ENCODE measurements at places on chromosomes 12 and 14. TPM values are rescaled to one million over a fixed set of nuclear protein-coding genes. Genes with fewer than 3 reads are reported as not detected.
A peak's percentile ranks its signal among the peaks of the same experiment; 100 is the strongest.

- no peak overlapping the region for H3K4me3 ChIP-seq
- H3K27me3 ChIP-seq: no peaks in the 10 kb centered on the region
- H3K36me3 ChIP-seq: no peaks in the 10 kb centered on the region
- H3K4me1 ChIP-seq: no peaks in the 10 kb centered on the region
These were observed 105.0 kb upstream of the PRB2 start for GRCh38 chr12:11500188-11500860.

GRCh38 chr12:122848471-122849351 lies 13.5 kb downstream of the HIP1R start:
- peaks cover 12% of the 10 kb centered on the region for H3K4me1 ChIP-seq
- no peaks in the 10 kb centered on the region for H3K27me3 ChIP-seq
- H3K4me3 ChIP-seq: no peak overlapping the region
- no peak for DNase-seq
- H3K27ac ChIP-seq: no peak overlapping the region

GRCh38 chr14:64786296-64787149 lies 82.3 kb downstream of the PLEKHG3 start:
- DNase-seq: no peak
- no peak overlapping the region for H3K4me3 ChIP-seq
- no peaks in the 10 kb centered on the region for H3K4me1 ChIP-seq
- H3K27me3 ChIP-seq: peaks cover 2% of the 10 kb centered on the region
- no peak overlapping the region for H3K27ac ChIP-seq
- H3K36me3 ChIP-seq: no peaks in the 10 kb centered on the region

GRCh38 chr12:92393504-92393903 lies 247.9 kb upstream of the BTG1 start:
- no peaks in the 10 kb centered on the region for H3K27me3 ChIP-seq
- no peak overlapping the region for H3K4me3 ChIP-seq
- no peaks in the 10 kb centered on the region for H3K36me3 ChIP-seq
- DNase-seq: no peak
- H3K4me1 ChIP-seq: no peaks in the 10 kb centered on the region

DNA sequence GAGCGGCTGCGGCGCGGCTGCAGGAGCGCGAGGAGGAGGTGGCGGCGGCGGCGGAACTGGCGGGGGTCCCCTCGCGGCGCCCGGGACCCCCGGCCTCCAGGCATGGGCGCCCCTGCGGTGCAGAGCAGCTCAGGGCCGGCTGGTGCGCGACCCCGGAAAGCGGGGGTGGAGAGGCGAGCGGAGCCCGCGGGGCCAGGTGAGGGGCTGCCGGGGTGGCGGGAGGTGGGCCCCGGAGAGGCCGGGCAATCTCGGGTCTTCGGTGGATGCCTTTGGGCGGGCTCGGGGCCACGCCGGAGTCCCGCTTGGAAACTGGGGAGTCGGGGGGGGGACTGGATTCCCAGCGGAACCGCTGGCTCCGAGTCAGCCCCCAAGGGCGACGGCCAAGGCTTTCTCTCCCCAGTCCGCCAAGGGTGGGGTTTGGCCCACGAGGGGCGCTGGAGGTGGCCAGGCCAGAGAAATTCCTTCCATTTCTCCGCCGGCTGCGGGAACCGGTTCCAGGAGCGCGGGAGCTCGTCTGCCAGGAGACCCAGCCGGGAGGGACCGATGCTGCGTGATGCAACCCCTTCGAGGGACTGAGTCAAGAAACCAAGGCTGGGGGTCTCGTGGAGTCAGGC lies 13.9 kb upstream of the NR4A1 start:
- H3K27me3 ChIP-seq: peaks cover 46% of the 10 kb centered on the region
- no peak for DNase-seq
- peak overlapping the region; percentile 62 for H3K4me3 ChIP-seq
- peaks cover 66% of the 10 kb centered on the region for H3K4me1 ChIP-seq
- no peak overlapping the region for H3K27ac ChIP-seq

Gene TAS2R42
- total RNA-seq: not detected

Gene MANSC1
- 4.4 TPM for total RNA-seq

Gene TBX5
- total RNA-seq: not detected
